ENCODE measurements at places on chromosomes 11 and 22.

GRCh38 chr11:62433904-62434276 is 15.1 kb downstream of the SCGB1A1 start:
- DNase-seq, result no peak

DNA sequence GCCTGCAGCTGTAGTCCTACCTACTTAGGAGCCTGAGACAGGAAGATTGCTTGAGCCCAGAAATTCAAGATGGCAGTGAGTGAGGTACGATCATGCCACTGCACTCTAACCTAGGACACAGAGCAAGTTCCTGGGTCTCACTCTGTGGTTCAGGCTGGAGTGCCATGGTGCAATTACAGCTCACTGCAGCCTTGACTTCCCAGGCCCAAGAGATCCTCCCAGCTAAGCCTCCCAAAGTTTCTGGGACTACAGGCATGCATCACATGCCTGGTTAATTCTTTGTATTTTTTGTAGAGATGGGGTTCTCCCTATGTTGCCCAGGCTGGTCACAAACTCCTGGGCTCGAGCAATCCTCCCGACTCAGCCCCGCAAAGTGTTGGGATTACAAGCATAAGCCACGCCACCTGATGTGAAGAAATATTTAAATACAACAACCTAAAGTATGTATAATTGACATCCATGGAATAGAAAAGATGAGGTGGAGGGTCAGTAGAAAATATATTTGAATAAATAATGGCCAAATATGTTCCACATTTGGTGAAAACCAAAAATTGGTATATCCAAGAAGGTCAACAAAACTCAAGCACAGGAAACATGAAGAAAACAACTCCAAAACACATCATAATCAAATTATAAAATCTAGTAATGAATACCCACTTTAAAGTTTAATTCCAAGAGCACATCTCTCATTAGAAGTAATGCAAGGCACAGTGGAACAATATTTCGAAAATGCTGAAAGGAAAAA is 47.9 kb upstream of the IGLL5 start:
- no peak for DNase-seq

GRCh38 chr11:28110821-28111200 is 2.6 kb downstream of the METTL15 start:
- no peak for DNase-seq

DNA sequence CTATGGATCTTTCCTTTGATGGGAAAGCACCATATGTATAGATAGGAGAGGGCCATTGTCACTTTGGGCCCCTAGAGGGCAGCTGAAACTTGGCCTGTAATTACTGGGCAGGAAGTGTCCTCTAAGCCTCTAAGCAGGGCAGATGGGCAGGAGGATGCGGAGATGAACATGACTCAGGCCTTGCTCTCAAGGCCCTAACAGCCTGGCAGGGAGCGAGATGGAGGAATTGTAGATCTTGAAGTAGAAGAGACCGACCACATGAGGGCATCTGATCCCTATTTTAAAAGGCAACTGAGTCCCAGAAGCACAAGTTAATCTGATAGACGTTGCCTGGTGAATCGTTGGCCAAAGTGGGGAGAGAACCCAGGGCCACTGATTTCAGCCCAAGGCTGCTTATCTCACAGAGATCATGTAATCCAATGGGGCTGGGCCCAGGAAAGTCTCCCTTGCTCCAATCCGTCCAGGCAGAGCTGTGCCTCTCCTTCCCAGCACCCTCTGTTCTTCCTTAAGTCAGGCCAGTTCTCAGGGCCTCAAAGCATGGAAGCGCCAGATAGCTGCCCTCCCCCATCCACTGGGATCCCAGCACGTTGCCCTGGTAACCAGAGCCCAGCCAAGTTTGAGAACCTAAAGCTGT is 2.5 kb upstream of the SEPTIN3 start:
- no peak for DNase-seq

- DNase-seq, result no peak
Measured at GRCh38 chr11:123233280-123233974, 38.4 kb upstream of the CLMP start.

- DNase-seq, result no peak
Measured at GRCh38 chr11:102489186-102490145, 36.9 kb upstream of the TMEM123 start.

GRCh38 chr11:13602844-13603243 is 65.6 kb upstream of the FAR1 start:
- no peak for DNase-seq

DNA sequence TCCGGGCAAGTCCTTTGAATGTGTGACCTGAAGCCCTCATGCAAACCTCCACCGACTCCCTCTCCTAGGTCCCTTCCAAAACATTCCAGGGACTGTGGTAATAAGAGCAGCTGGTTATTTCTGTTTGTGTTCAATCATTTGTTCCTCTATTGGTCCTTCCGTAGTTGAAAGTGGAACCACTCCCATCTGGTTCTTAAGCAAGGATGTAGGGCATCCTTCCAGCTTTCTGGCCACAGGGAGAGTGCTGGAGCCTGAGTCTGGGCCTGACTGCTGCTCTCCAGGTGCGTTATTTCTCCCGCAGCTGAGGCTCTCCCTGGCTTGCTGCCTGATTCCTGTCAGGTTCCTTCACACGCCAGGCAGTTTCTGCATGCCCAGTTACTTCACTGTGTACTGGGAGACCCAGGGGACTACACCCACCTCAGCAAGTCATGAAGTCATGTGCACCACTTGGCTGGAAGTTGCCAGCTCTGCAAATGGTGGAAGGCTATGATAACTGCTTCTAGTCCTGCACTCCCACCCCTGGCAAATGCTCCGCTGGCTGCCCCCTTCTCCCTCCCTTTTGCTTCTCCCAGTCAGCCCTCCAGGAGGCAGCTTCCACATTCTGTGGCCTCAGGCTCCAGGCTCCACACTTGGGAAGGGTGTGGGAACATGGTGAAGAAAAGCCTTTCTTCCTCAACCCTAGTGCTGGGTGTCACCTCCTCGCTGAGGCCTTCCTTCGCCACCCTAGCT is 4.0 kb upstream of the ALX4 start:
- no peak for DNase-seq

GRCh38 chr11:92854952-92855351 is 114.5 kb upstream of the MTNR1B start:
- no peak for DNase-seq

DNA sequence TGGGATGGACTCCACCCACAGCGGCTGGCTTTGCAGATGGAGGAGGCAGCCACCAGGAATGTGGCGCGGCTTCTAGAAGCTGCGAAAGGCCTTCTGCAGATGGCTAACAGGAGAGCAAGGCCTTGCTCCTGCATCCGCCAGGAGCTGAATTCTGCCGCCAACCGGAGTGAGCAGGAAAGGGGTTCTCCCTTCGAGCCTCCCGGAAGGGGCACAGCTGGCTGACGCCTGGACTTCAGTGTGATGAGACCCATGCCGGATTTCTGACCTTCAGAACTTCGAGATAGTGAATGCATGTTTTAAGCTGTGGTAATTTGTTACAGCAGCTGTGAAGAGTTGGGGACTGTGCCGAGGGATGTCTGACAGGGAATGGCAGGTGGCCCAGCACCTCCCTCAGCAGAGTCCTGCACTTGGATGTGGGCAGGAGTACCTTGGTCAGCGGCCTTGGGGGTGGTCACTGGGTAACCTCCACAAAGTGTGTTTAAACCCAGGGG is 7.7 kb downstream of the TBC1D22A start:
- DNase-seq, result no peak

GRCh38 chr11:111483431-111483830 is 28.8 kb downstream of the BTG4 start:
- no peak for DNase-seq

GRCh38 chr22:29661336-29661735 is 57.9 kb downstream of the NF2 start:
- DNase-seq, result no peak

DNA sequence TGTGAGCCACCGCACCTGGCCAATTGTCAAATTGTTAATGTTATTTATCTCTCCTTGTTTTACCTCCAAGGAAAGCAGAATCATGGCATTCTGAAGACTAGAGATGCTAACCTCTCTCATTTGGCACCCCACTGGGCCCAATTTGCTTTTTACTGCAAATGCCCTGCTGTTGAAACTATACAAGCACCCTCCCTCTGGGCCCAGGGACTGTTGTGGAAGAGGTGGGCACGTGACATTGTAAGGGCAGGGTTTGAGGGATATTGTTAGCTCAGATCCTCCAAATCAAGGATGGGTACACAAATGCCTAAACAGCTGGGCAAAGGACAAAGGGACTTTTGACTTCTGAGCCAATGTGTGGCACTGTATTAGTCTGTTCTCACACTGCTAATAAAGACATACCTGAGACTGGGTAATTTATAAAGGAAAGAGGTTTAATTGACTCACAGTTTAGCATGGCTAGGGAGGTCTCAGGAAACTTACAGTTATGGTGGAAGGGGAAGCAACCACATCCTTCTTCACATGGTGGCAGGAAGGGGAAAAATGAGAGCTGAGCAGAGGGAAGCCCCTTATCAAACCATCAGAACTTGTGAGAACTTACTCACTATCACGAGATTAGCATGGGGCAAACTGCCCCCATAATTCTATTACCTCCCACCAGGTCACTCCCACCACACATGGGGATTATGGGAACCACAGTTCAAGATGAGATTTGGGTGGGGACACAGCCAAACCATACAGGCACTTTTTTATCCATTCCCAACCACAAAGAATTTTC is 6.5 kb upstream of the ALDH3B2 start:
- DNase-seq, result no peak

DNA sequence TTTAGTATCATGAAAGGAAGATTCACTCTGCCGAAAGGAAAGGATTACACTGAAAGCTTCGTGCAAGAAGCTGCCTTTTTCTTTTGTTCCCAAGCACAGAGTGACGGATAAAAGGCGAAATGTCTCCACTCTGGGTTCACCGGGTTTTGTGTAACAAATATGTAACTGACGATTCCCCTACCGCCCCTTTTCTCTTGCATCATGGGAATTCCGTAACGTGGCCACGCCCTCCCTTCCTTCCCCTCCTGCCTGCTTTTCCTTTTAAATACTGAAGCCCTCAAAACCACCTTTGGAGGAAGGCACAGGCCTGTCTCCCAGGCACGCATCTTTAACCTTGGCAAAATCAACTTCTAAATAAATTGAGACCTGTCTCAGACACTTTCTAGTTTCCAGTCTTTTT is 16.4 kb upstream of the TESMIN start:
- DNase-seq, result no peak

GRCh38 chr11:133560472-133560855 is 28.2 kb upstream of the OPCML start:
- no peak for DNase-seq

- no peak for DNase-seq
Measured at GRCh38 chr11:102229510-102230123, 87.7 kb upstream of the BIRC3 start.

- no peak for DNase-seq
Measured at GRCh38 chr11:84243629-84244263, 957.6 kb upstream of the CCDC90B start.

GRCh38 chr11:117201658-117202305 is 2.6 kb downstream of the TAGLN start:
- no peak for DNase-seq
